ENCODE measurements at places on chromosomes 16 and 17.

GRCh38 chr16:66380421-66380820 lies 13.9 kb downstream of the CDH5 start:
- no peak for DNase-seq

DNA sequence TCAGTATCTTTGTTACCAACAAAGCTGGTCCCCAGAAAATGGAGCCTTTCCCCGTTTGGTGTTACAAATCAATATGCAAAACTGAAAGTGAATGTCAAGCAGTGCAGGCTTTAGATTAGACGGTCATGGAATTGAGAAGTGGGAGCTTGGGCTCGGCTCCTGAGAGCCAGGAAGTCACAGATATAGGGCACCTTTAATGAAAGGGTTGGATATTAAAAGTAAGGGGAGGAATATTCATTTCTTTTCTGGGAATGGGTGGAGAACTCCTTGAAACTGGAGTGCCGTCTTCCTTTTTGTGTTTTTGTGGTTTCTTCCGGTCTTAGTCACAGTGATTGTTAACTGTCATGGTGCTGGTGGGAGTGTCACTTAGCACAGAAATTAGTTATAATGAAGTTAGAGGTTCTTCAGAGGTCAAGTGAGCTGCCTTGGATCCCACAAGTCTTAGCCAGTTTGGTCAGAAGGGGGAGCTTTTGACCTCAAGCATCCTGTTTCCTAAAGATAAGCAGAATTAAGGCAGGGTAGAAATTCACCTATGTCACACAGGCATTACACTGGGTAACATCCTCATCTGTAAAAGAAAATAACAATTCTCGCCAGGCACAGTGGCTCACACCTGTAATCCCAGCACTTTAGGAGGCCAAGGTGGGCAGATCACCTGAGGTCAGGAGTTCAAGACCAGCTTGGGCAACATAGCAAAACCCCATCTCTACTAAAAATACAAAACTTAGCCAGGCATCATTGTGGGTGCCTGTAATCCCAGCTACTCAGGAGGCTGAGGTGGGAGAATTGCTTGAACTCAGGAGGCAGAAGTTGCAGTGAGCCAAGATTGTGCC lies 9.6 kb upstream of the EIF1 start:
- no peak for DNase-seq

GRCh38 chr17:70006159-70006558 lies 68.9 kb upstream of the KCNJ16 start:
- no peak for DNase-seq

DNA sequence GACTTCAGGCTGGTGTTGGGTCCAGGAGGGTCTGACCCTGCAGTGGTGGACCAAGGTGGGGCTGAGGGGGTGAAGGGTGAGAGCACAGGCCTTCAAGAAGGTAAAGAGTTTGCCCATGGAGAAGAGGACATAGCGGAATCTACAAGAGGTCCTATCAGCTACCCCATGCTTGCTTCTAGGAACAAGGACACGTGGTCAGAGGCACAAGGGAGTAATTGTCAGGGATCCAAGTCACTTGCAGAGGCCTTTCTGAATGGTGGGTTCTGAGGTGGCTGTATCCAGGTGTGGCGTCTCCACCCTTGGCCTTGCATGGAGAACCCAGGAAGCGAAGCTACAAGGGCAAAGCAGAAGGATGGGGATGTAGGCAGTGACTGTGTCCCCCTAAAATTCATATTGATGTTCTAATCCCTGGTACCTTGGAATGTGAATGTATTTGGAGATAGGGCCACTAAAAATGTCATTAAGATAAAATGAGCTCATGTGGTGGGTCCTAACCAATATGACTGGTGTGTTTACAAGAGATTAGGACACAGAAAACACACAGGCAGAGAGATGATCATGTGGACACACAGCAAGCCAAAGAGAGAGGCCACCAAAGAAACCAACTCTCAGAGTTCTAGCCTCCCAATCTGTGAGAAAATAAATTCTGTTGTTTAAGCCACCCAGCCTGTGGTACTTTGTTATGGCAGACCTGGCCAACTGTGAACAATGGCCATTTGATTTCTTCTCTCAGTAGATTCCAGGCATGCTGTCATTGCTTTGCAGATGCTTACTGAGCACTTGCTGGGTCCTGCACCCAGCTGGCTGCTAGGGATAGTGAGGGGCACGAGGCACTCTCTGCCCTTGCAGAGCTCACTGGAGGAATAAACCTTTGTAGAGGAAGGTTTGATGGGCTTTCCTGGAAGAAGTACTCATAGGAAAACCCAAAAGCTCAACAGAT lies 75.8 kb downstream of the UTP18 start:
- no peak for DNase-seq

- DNase-seq = no peak
These were observed 403.0 kb downstream of the SEC14L1 start for GRCh38 chr17:77543801-77544200.

DNA sequence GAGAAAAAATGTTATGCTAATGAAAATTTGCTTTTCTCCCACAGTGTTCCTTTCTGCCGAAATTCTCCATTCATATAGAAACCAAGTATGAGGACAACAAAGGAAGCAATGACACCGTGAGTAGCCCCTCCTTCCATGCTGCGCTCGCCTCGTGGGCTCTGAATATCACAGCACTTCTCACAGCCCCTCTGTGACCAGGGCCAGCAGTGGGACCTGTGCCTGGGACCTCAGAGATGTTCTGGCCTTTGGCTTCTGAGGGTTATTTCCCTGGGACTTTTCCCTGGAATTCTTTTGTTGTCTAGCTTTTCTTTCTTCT lies 139.6 kb upstream of the NOL11 start:
- no peak for DNase-seq

GRCh38 chr16:12902511-12903372 lies 1.3 kb downstream of the SHISA9 start:
- DNase-seq = no peak

- DNase-seq = no peak
These were observed 59.3 kb downstream of the TMEM100 start for GRCh38 chr17:55663400-55663799.

DNA sequence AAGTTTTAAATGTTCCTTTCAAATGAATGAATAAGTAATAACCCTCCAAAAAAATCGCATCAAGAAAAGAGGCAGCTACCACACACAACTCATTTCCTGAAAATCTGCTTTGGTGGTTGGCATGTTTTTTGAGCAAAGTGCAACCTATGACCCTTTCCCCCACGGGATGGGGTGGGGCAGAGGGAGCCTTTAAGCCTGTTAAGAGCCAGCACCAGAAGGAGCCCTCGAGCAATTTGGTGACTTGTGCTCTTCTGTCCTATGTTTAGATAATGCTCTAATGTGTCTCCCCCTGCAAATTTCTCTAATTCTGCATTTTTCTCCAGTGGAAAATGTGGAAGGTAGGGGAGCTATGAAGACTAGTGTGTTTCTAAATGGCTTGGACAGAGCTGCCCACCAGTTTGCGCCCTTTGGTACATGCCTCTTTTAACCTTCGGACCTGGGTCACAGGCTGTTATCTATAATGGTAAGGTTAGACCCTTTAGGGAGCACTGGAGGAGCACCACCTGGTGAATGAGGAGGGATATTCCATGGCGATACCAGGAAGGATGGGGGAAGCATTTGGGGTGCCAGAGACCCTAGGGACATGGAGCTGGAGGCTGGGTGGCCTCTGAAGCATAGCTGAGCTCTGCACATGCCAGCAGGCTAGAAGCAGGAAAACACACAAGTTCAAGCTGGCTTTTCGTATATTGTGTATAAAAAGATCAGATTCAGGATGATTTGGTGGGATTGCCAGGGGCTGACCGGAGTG lies 1.6 kb downstream of the PYCARD start:
- no peak for DNase-seq

DNA sequence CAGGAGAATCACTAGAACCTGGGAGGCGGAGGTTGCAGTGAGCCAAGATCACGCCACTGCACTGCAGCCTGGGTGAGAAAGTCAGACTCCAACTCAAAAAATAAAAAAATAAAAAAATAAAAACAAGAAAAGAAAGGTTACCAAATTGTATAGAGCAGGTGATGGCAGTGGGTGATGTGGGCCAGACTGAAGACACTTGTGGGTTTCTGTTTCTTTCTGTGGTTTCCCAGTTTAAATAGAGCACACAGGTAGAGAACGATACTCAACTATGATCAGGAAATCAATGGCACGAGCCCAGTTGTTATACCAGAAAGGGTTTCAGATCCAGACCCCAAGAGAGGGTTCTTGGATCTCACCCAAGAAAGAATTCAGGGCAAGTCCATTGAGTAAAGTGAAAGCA lies 32.6 kb downstream of the NUBP1 start:
- DNase-seq = no peak

DNA sequence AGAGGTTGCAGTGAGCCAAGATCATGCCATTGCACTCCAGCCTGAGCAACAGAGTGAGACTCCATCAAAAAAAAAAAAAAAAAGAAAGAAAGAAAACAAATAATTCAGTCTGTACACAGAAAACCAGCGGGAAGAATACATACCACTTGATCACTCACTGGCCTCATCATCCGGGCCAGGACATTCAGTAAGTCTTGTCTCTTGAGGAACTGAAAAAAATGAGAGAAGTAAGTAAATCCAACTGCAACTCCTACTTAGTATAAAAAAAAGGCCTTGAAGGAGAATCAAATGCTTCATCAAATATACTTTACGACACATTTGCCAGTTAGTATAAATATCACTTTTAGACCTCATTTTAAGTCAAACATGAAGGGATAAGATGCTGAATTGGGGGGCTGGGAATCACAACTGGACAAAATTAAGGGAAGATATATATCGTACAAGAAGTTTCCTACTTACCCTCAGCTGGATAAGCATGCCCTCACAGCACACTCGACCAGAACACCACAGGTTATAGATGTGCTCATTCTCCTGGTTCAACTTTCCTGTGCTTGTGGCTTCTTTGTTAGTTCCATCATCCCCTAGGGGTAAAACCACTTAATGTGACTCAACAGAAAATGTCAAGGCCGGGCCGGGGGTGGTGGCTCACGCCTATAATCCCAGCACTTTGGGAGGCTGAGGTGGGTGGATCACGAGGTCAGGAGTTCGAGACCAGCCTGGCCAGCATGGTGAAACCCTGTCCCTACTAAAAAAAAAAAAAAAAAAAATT lies 12.4 kb downstream of the CCDC47 start:
- DNase-seq = no peak

- no peak for DNase-seq
These were observed 206.0 kb downstream of the IRX3 start for GRCh38 chr16:54080524-54081008.

DNA sequence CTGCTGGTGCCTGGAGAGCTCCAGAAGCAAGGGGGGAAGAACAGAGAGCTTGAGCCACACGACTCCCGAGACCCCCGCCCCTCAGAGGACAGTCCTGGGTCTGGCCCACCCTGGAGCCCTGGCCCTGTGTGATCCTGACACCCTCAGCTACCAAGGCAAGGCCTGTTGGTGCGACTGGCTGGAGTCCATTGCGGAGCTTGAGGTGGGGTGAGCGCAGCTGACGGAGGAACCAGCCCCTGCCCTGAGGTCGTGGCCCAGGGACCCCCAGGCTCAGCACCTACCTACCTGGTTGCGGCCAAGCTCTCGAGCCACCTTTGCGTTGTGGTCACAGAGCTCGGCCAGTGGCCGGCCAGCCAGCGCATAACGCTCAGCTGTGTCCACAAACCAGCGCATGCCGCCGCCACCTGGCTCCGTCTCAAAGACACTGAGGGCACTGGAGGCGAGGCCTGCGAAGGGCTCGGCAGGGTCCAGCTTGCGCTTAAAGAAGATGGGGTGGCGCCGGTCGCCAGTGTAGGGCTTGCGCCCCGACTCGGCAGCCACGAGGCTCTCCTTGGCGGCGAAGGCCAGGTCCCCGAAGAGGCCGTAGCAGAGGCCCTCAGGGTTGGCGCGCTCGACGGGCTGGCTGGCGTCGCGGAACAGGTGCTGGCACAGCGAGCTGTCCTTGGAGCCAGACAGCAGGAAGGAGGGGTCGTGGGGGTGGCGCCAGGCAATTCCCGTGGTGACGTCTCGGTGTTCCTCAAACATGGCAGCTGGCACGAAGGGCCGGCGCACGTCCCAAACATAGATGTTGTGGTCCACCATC lies 2.5 kb upstream of the JMJD8 start:
- no peak for DNase-seq

DNA sequence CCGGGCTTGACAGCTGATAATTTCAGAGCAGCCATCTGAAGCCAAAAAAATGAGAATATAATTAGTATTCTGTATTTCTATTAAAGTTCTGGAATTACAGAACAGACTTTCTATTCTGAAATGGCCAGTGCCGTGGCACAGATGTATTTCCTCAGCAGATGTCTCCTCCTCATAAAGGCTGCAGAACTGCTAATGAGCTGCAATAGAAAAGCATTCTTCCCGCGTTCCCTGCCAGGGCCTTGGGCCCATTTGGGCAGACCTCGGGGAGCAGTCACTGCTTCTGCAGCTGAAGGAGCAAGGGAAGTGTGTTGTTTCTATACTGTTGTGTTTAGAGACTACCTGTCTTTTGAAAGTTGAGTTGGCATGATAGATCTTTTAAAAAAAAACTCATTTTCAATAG lies 152.6 kb upstream of the CACNG5 start:
- DNase-seq = no peak

DNA sequence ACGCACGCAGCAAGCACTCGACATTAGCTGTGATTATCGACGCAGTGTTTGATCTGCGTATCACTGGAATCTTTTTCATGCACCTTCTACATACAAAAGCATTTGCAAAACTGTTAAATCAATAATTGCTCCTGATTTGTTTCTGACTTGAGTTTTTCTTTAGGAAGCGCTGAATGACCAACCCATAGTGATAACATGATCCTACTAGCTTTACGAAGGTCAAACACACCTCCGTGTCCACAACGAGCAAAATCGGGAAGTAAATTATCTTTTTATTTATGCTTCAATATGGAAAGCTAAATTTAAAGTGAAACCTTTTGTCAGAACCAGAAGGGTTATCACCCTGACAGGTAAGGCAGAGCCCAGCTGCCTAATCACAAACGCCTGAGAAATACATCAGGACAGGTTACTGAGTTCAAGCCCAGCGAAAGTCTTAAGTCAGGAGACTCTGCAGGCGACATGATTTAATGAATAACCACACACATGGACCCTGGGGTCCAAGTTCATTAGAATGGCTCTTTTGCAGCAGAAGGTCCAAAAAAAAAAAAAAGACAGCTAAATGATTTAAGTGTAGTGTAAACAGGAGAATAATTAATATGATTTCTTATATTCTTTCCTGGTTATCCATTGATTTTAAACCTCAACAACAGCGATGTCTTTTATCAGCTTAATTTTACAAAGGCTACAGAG lies 104.2 kb downstream of the ADCY9 start:
- DNase-seq = no peak

DNA sequence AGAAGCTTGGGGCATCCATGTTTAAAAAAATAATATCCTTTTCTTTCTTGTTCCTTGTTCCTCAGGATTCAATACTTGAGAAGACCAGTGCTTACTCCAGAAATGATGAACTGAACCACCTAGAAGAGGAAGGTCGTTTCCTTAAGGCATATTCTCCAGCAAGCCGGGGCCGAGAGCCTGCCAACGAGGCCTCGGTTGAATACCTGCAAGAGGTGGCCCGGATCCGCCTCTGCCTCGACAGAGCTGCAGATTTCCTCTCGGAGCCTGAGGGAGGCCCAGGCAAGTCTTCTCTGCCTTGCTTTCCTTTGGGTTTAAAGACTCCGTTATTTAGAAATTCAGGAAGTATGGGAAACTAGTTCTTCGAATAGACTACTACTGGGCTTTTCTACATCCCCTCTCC lies 42.5 kb upstream of the ENDOV start:
- no peak for DNase-seq

- no peak for DNase-seq
These were observed at the start of gene SPHK1 for GRCh38 chr17:76384222-76384986. TSS of gene SPHK1 (plus strand) at chr17:76384609. CDS start at chr17:76385645, 1,036 bp downstream.

GRCh38 chr16:10256784-10257641 lies 74.8 kb upstream of the GRIN2A start:
- no peak for DNase-seq

- DNase-seq = no peak
These were observed 3.2 kb downstream of the CBX4 start for GRCh38 chr17:79835953-79836509.
